ENCODE measurements at places on chromosomes 11 and 22. TPM values are rescaled to one million over a fixed set of nuclear protein-coding genes. Genes with fewer than 3 reads are reported as not detected.

The TEX12 gene
- not detected for total RNA-seq

The EMID1 gene
- total RNA-seq: 8.0 TPM

The DEFB131B gene
- not detected for total RNA-seq

The PCF11 gene
- 53.3 TPM for total RNA-seq

The APOL4 gene
- 5.4 TPM for total RNA-seq

The KCNJ11 gene
- 9.5 TPM for total RNA-seq

The EXPH5 gene
- 12.8 TPM for total RNA-seq

The RIMBP3C gene
- 0.11 TPM for total RNA-seq

The MRGPRX4 gene
- total RNA-seq: not detected

The MPPED2 gene
- total RNA-seq: not detected

The SCN2B gene
- not detected for total RNA-seq

The ANKK1 gene
- total RNA-seq: 3.1 TPM

The TAF10 gene
- total RNA-seq: 60.8 TPM

The CNGA4 gene
- total RNA-seq: 2.9 TPM

The AIFM3 gene
- total RNA-seq: 5.9 TPM

The NAALADL1 gene
- total RNA-seq: 6.5 TPM

The OR52E2 gene
- total RNA-seq: not detected

The TRMT112 gene
- 194 TPM for total RNA-seq

The CDCA5 gene
- 1.8 TPM for total RNA-seq

The ARHGAP42 gene
- total RNA-seq: 13.8 TPM

The CRYBA4 gene
- total RNA-seq: not detected

The USP35 gene
- 7.7 TPM for total RNA-seq

The CARD16 gene
- 22.5 TPM for total RNA-seq

The HSPB2 gene
- not detected for total RNA-seq

The CALCA gene
- not detected for total RNA-seq

The APOBEC3F gene
- 7.0 TPM for total RNA-seq

The PGA5 gene
- total RNA-seq: not detected

The TNNT3 gene
- total RNA-seq: 6.1 TPM

The PELI3 gene
- total RNA-seq: 19.6 TPM

The PATE4 gene
- not detected for total RNA-seq

The GPR83 gene
- total RNA-seq: 0.30 TPM

The ENTHD1 gene
- not detected for total RNA-seq

The CDC42BPG gene
- total RNA-seq: 25.7 TPM

The C11orf86 gene
- total RNA-seq: not detected

The PARVB gene
- total RNA-seq: 33.7 TPM

The KRTAP5-2 gene
- not detected for total RNA-seq

The GUCY1A2 gene
- total RNA-seq: 10.5 TPM

The MS4A6E gene
- 9.4 TPM for total RNA-seq

The CLCF1 gene
- total RNA-seq: 5.7 TPM

The YPEL1 gene
- total RNA-seq: 6.8 TPM

The PSMC3 gene
- total RNA-seq: 112 TPM

The UPB1 gene
- total RNA-seq: 1.7 TPM

The KRTAP5-9 gene
- not detected for total RNA-seq

Data from upper lobe of left lung (tissue), 6 donors.